HS-5 (cell line): ENCODE measurements at places on chromosomes 2 and 18.
A peak's percentile ranks its signal among the peaks of the same experiment; 100 is the strongest.

- no peak for DNase-seq
Measured at GRCh38 chr2:95071856-95072255, 46.3 kb downstream of the MAL start.

DNA sequence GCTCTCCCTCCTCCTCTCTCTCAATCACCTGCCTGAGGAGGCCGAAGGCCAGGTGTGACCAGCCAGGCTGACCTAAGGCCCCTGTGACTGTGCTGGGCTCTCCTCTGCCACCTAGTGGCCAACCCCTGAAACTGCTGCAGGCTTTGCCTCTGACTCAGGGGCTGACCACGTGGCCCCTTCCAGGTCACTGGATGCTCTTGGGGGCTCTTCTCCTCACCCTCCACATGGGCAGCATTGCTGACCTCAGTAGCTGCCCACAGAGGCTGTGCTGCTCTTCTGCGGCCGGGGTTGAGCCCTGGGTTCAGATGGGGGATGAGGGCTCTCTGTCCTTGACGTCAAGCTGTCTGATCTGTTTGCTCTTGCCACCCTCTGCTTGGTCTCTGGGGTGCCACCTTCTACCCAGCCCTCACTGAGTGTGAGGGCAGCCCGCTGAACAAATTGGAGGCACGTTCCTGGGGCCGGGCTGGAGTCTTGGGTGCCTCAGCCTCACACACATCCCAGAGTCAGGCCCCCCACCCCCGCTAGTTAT, 122.7 kb downstream of the TWIST2 start:
- no peak for DNase-seq

DNA sequence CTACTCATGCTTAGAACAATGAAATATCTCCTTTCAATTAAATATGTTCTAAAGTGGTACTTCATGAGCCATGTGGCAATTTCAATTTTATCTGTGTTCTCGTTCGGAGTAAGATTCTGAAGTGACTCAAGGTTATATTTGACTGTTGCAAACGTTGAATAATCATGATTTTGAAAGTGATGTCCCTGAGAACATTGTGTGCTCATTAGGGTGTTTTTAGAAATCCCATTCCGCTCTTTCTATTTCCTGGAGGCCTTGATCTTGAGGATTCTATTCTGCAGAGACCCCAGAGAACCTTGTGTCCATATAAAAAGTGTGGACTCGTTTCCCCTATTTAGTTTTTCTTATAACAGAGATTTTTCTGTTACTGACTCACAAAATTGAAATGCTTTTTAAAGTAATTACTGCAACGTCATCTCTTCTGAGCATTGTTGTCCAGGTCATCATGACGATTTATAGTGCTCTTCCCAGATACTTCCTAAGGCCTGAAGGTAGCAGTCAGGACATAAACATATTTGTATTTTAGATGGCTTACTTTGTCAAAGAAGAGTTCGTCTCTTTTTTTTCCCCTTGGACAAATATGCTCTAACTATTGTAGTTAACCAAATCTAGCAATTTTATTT, 27.2 kb downstream of the IL1R2 start:
- DNase-seq: no peak

DNA sequence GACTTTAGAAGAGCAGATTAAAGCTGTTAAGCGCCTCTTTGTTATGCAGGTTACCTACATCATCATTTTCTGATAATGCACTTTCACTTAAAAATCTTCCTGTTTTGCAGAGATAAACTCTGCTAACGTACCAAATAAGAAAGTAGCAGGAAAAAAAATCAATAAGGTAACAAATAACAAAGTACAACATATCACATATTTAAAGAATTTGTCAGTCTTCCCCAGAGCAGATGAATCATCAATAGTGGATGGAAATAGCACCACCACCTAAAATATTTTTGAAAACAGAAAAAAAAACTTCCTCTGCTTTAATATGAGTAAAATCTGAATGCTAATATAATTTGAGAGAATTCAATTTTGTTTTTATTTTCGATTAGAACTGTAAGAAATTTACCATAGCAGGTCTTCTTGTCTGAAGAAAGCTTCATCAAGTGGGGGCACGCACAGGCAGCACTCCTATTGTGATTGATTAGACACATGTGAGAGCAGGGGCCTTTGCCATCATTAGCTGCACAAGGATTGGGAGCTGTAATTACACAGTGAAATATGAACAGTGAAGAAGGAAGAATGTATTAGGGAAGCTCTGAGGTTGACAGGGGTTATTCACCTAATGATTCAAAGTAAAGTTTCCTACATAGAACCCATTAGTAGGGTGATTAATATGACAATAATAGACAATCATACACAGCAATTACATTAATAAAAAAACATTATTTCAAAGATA, 1279.4 kb downstream of the LRP1B start:
- peak; percentile 14 for DNase-seq

- no peak for DNase-seq
Measured at GRCh38 chr2:20931346-20931745, 108.4 kb upstream of the LDAH start.

DNA sequence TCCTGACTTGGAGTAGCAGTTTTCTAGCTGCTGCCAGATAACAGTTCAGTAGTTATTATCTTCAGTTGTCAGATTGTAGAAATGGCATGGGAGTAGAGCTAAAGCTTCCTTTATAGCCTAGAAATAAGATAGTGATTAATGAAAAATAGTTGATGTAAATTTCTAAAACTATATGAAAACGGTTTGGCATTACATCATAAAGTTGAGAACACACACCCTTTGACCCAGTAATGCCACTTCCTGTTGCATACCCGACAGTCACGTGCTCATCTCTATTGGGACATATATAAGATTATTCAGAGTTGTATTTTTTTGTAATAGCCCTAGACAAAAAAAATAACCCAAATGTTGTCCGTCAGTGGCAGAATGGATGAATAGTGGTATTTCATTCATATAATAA, 39.4 kb upstream of the ASB1 start:
- DNase-seq: no peak

DNA sequence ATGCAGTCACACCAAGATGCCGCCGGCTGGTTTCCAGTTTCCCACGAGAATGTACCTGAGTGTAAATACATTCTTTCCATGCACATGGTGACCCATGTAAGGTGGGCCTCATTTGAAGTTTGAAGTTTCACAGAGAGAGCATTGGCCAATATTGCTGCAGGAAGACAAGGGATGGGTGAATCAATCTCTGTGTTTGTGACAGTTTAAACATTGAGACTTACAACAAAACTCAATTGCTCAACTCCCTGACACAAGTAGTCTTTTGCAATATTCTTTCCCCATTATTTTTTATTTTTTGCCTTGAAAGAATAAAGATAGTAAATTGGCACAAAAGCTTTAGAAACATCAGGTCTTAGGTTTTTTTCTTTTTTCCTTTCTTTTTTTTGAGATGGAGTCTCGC, 5.1 kb downstream of the SERPINB2 start:
- no peak for DNase-seq

- no peak for DNase-seq
Measured at GRCh38 chr2:160157861-160158829, 41.9 kb downstream of the ITGB6 start.

- DNase-seq: no peak
Measured at GRCh38 chr2:33110461-33110860, 163.7 kb downstream of the LTBP1 start.

- DNase-seq: no peak
Measured at GRCh38 chr2:197857476-197858107, 53.2 kb downstream of the PLCL1 start.

GRCh38 chr2:215418064-215418963, 17.6 kb downstream of the FN1 start:
- DNase-seq: no peak

GRCh38 chr2:205411558-205411957, 270.7 kb upstream of the NRP2 start:
- DNase-seq: no peak

GRCh38 chr2:75173740-75174139, 25.6 kb downstream of the TACR1 start:
- DNase-seq: no peak

- no peak for DNase-seq
Measured at GRCh38 chr2:4415171-4415570, 711.8 kb downstream of the DCDC2C start.

DNA sequence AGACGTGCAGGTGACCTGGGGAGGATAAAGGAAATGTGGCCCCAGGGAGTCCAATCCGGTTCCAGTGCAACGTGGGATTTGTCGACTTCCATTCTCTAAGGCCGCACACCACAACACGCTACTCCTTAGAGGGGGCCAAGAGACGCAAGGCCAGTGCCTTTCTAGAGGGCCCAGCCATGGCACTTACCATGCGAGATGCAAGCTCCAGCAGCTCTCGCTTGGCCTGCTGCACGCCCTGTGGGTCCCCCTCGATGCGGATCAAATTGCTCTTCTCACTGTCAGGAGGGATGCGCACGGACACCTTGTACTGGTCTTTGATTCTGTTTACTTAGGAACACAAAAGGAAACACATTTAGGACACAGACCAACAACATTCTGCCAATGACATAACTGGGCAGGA, 61.2 kb downstream of the ANO7 start:
- DNase-seq: no peak

- peak; percentile 20 for DNase-seq
Measured at GRCh38 chr2:120108749-120109148, 95.9 kb downstream of the EPB41L5 start.

DNA sequence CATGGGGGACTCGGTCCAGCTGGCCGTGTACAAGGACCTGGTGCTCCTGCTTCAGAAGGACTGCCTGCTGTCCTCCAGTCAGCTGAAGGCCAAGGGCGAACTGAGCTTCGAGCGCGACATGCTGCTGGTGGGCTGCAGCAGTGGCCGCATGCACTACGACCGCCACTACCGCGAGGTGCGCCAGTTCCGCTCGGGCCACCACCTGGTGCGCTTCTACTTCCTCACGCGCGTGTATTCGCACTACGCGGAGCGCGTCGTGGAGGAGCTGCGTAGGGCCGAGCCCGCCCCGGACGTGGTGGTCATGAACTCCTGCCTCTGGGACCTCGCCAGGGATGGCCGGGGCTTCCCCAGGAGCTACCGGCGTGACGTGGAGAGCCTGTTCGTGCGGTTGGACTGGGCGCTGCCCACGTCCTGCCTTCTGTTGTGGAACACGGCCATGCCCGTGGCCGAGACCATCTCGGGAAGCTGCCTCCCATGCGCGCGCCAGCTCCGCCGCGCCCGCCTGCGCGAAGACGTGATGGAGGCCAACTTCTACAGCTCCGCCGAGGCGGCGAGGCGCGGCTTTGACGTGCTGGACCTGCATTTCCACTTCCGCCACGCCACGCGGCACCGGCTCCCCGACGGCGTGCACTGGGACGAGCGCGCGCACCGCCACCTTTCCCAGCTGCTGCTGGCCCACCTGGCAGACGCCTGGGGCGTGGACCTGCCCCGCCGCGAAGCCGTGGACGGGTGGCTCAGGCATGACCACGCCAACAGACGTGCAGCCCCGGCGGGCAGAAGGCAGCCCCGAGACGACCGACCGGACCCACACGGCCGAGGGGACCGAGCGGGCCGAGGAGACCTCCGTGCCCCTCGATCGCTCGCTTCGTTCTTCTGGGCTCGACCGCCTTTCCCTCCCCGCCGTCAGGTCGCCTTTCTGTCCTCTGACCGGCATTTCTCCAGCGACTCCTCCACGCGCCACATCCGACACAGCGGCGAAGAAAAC, 293.9 kb upstream of the ERBB4 start:
- DNase-seq: no peak

DNA sequence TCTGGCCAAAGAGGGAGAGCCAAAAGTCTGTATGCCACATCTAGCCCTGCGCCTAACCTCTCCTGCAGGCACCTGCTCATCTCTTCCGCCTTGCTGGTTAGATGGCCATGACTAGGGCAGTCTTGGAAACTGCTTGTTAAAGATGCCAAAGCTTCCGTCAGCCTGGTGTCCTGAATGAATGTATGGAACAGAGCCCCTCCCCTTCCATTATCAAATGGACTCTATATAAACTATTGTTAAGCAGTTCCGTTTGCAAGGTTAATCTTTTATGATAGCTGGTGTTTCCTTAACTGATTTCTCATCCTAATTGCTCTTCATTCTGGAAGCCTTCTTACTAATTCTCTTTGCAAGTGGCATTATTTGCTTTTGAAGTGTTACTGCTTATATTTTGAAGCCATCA, 87.1 kb downstream of the ATP9B start:
- no peak for DNase-seq

- DNase-seq: no peak
Measured at GRCh38 chr2:232411901-232412629, 5.4 kb downstream of the ALPG start.

DNA sequence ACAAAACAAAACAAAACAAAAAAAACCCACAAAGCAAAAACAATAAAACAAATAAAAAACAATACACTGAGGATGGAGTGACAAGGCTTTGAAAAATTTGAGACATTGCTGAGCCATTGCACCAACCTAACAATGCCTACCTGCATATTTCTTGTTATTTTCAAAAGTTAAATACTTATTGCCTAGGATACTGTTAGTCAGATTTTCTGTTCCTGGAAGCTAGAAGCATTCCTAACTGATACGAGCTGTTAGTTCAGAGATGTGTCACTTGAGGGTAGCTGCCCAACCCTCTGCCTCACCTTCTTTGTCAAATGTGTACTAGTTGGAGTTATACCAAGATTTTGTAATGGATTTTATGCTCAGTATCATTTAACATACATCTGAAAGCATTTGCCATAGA, 187.2 kb downstream of the TXNL1 start:
- no peak for DNase-seq

GRCh38 chr2:201891676-201892075, 85.3 kb downstream of the CDK15 start:
- DNase-seq: no peak

GRCh38 chr2:196808083-196808665, 981 bp downstream of the C2orf66 start:
- DNase-seq: no peak

DNA sequence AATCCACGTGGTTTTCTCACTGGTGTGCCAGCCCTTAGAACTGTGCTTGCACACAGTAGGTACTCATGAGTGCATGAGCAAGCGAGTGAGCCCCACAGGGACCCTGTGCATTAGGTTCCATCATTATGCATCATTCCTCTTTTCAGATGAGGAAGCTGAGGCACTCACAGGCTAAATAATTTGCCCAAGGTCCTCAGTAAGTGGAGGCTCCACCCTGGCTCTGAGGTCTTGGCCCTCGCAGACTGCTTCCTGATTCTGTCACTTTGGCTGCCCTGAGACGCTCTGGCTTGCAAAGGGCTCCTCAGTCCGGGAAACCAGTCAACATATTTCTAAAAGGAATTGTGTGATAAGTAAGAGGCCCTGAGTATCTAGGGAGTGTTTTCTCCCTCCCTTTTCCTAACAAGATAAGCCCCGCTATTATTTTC, 71.7 kb downstream of the IL1R2 start:
- no peak for DNase-seq

DNA sequence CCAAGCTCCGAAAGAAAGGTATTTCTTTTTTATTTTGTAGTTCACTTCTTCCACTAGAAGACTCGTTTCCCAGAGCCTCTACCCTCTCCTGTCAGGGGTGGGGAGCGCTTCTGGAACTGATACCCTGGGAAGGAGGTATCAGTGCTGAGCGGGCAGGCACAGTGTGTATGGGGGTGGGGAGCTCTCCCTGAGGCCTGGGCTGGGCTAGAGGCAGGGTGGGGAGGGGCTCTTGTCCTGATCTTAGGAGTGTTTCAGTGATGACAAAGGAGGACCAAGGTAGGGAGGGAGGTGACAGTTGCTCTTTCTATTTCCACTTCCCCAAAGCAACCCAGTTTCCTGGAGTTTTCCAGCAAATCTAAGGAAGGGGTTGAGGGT, 65.4 kb downstream of the ARHGAP25 start:
- DNase-seq: no peak
